ENCODE measurements at places on chromosomes 7 and 10.
A peak's percentile ranks its signal among the peaks of the same experiment; 100 is the strongest.

DNA sequence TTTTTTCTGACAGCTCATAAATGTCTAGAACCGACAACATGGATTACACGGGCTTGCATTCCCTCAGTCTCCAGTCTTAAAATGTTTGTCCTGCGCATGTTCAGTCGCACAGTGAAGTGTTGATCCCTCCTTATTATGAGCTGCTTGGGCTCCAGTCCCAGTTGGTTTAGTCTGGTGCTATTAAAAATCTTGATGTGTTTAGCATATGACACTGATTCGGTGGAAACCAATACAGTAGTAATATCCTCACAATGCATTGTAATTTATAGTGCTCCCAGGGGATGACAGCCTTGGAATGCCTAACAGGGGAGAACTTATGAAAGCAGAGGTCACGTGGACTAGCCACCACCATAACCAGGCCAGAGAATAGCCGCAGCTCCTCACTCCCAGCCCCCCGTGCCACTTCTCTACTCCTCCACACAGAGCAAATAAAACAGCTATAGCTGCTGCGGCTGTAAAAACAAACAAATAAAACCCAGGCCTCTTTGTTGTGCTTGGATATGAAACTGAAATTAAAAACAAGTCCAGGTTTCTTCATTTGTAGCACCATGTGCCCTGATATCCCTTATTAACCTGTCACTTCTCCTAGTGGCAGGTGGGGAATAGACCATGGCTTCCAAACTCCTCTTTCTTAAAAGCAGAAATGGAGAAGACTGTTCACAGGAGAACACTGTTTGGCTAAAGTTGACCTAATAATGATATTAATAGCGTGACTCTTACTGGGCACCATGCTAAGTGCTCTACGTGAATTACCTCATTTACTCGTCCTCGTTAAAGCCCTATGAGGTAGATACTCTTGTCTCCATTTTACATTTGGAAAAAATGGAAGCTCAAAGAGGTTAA, 7.7 kb downstream of the DPCD start:
- no peak for DNase-seq

- no peak for DNase-seq
Measured at GRCh38 chr7:74023092-74023536, 4.9 kb upstream of the ELN start.

DNA sequence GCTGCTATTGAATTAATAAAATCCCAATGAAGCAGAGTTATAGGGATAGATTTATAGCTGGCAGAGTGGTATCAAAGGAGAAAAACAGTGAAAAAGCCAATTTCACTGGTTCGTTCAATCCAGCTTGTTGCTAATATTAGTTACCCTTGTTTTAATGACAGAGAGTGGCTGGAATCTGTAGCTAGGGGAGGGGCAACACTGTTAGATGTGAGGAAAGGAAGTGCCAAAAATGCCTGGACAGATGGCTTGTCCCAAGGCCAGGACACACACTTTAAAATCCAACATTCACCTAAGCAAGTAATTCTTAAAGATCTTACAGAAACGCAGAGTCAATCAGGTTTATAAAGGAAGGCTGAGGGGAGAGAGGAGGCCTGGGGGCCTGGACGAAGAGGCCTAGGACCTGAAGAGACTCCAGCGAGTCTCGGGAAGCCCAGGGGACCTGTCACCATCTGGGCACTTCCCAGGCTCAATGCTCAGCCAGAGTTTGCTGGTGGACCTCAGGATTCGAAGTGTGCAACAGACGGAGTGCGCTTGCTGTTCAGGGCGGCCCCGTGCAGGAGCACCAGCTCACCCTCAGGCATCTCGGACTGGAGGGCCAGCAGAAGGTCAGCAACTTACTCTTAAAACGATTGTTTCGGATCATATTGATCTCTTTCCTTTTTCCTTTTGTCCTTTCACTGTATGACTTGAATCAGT, 36.7 kb downstream of the TMEM248 start:
- no peak for DNase-seq

GRCh38 chr10:84944187-84944586, 615.8 kb downstream of the CCSER2 start:
- DNase-seq: no peak

- no peak for DNase-seq
Measured at GRCh38 chr7:23072922-23073321, 32.7 kb upstream of the KLHL7 start.

DNA sequence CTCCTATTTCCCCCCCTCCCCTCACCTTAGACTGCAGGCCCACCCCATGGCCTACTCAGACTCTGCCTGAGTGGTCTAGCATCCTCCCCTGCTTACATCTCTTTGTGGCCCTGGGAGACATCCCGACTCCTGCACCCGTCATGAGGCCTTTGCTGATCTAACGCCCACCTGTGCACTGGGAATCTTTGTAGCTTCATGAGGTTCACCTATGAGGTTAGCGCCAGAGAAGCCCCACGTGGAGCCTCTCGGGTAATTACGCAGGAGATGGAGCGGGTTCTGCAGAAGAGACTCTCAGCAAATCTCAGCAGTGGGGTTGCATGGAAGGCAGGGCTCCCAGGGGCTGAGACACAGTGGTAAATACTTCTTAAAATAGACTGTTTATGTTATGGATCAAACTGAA, 43.5 kb upstream of the HSPA12A start:
- no peak for DNase-seq

DNA sequence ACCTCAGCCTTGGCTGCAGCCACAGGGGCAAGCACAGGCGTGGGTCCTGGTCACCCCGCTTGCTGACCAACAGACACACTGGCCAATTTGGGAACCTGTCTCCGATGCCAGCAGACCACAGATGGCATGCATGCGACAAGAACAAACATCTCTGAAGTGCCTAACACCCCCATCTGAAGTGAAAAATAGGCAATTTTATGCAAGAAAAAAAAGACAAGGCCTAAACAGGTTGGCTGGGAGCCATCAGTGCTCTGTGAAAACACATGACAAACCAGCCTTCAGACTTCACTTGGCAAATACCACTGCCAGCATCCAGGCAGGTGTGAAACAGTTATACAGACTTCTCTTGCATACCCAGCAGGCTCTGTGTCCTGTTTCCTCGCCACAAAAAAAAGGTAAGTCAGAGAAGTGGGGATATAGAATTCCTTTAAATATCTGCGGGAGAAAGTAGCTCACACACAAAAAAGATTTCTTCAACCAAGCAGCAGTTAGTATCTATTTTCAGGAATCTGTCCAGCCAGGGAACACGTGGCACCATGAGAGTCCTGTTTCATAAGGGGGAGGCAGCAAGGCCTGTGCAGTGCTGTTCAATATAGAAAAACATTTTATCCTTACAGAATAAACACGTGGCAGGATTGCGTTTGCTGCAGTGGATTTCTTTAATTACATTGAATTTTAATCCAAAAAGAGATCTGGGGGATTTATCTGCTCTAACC, 293.4 kb upstream of the MKLN1 start:
- peak; percentile 45 for DNase-seq

GRCh38 chr7:151923097-151923876, 33.0 kb upstream of the GALNTL5 start:
- DNase-seq: no peak

GRCh38 chr10:63498665-63499064, 22.5 kb upstream of the REEP3 start:
- no peak for DNase-seq

GRCh38 chr10:114372995-114373394, 31.3 kb downstream of the AFAP1L2 start:
- DNase-seq: no peak

GRCh38 chr10:47073967-47074366, 162.7 kb downstream of the PTPN20 start:
- no peak for DNase-seq

- DNase-seq: no peak
Measured at GRCh38 chr7:127039541-127039940, 213.2 kb downstream of the GRM8 start.

DNA sequence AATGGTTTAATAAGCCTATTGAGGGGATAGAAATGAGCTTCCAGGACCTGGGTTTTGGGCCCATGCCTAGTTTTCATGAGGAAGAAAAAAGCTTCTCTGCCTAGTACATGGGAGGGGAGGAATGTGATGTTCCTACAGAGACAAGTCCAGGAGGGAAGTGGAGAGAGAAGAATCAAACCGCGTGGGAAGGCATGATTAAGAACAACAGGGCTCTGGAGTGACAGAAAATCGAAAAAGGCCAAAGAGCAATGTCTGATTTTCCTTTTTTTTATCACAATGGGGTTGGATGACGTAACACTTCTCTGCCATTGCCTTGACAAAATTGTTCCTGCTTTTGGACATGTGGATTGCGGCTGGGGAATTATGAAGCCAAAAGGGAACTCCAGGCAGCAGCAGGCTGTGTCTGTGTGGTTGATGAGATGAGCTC, 258.6 kb downstream of the CXCL12 start:
- DNase-seq: no peak

DNA sequence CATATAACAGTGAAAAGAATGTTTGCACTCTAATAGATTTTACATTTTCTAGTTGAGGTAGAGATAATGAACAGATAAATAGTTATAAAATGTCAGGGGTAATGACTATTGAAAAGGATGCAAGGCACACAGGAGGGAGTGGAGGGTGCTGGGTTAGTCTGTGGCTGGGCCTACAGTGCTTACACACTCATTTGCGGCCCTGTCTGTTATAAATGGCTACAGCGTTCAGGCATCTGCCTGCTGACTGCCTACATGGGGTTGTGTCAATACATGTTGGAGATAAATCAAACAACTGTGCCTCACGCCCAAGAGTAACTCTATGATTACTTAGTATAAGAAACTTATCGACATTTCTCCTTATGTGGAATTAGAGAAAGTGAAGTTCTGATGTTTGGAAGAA, 313.3 kb downstream of the ACTR3B start:
- DNase-seq: no peak

DNA sequence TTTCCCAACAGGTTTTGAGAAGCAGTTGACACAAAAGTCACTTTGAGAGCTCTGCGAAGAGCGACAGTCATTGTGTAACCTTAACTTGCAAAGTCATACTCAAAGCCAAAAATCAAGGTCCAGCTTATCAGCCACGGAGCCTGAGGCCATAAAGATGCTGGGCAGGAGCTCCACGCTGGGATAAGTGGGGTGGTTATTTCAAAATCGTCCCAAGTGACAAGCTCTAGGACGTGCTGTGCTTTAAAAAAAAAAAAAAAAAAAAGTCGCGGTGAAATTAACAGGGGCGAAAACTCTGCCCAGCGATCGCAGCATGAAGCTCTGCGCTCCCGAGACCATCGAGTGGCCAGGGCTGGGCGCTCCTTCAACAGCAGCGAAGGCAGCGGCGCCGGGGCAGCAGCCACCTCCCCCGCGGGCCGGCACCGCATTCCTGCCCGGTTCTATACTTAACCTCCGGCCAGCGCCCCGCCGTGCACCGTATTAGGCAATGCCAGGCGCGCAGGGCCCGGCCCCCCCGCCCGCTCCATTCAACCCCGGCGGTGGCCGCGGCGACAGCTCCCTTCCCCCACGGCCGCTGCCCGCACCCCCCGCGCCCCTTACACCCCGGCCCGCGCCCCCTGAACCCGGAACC, 657 bp downstream of the HACD1 start:
- peak; percentile 20 for DNase-seq

DNA sequence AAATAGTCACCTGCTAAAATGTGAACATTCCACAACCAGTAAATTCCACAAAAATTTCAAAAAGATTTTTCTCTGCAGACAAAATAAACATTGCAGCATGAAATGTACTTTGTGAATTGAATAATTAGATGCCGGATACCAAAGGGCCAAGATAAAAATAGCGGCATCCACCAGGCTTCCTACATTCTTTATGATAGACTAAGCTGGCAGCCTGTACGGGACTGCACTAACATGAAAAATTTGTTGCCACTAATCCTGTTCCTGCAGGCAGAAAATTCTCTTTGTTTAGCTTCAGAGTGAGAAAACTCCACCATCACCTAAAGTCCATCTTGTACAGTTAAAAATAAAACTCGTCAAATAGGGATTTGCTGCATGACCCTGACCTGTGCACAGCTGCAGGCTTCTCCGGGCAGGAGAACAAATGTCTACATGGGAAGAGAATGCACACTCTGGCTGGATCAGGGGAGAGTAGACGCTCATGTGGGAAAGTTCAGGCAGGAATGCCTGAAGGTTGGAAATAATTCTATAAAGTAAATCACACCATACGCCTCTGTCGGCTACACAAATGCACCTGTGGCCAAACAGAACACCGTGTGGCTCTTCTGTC, 15.6 kb upstream of the ADO start:
- no peak for DNase-seq

DNA sequence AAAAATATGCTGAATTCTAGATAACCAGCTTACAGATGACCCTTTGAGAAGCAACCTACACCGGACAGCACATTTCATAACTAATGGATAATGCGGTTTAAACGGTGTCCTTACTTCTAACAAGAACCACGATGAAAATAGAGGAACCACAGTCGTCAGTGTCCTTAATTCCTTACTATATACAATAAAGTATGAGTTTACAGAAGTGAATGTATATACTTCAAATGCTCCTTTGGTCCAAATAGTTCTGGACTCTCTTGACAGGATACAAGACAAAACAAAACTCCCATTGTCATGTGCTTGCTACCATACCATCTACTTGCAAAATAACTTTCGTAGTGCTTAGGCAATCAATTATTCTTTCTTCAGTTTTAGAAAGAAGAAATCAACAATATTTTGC, 2.4 kb downstream of the NAMPT start:
- no peak for DNase-seq

DNA sequence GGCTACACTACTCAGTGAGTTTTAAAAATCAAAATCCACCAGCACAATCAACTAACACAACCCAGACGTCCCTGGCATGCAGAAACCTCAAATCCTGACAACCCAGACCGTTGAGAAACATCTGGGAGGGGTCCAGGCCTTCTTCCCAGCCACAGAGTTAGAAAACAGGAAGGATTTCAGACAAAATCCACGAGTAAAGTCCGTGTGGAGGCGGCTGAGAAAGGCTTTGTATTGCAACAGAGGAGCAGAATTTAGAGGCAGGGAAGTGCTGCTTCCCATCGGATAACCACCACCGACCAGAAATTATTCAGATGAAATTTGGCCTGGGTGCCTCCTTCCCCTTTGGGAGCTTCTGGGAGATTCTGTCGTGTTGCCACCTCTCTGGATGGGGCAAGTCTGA, 61.5 kb downstream of the TNS3 start:
- DNase-seq: no peak

- DNase-seq: no peak
Measured at GRCh38 chr7:84583331-84583730, 388.7 kb upstream of the SEMA3A start.

- no peak for DNase-seq
Measured at GRCh38 chr10:81116990-81117389, 579.3 kb downstream of the SH2D4B start.

DNA sequence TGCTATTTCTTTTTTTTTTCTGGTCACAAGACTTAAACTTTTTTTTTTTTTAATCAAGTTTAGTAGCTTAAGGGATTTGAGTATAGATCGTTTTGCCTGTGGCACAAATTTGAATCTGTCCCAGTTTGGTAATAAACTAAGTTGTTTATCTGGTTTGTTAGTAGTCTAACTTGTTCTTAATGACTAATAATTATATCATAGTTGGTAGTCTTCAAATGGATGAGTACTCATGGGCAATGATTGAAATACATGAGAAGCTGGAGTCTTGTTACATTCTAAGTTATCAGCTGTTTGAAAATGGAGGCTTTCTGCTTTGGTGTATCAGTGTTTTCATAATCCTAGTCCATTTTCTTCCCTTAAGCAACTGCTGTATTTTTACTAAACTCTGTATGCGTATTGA, 12.3 kb downstream of the BTAF1 start:
- DNase-seq: no peak

Measured in anterior cingulate cortex (tissue), 58 donors.